ENCODE measurements at places on chromosomes 16 and 17. TPM values are rescaled to one million over a fixed set of nuclear protein-coding genes. Genes with fewer than 3 reads are reported as not detected.

HOXB1 gene
- not detected for total RNA-seq

ZSCAN10 gene
- total RNA-seq, result not detected

NDRG4 gene
- total RNA-seq, result 304 TPM

RPTOR gene
- total RNA-seq, result 45.4 TPM

SLFN13 gene
- 0.94 TPM for total RNA-seq

CEMP1 gene
- not detected for total RNA-seq

MIEF2 gene
- total RNA-seq, result 30.7 TPM

RNFT1 gene
- 25.4 TPM for total RNA-seq

EXOC3L1 gene
- 0.63 TPM for total RNA-seq

KAT8 gene
- total RNA-seq, result 49.5 TPM

KCNAB3 gene
- total RNA-seq, result 7.5 TPM

HOXB8 gene
- total RNA-seq, result not detected

GP1BA gene
- not detected for total RNA-seq

PMFBP1 gene
- total RNA-seq, result 1.6 TPM

KRTAP4-4 gene
- not detected for total RNA-seq

EFNB3 gene
- 19.7 TPM for total RNA-seq

GAS7 gene
- total RNA-seq, result 94.5 TPM

Data from parietal lobe (tissue), 2 donors.